ENCODE measurements at places on chromosomes 12 and 14.

GRCh38 chr14:93285044-93285443 lies 47.8 kb downstream of the BTBD7 start:
- DNase-seq: no peak

GRCh38 chr12:111211910-111212757 lies 156.8 kb downstream of the PHETA1 start:
- no peak for DNase-seq

- no peak for DNase-seq
Measured at GRCh38 chr12:111677186-111677585, 8.6 kb downstream of the BRAP start.

- DNase-seq: peak; percentile 66
Measured at GRCh38 chr12:57242691-57243454, 8.1 kb downstream of the STAC3 start.

DNA sequence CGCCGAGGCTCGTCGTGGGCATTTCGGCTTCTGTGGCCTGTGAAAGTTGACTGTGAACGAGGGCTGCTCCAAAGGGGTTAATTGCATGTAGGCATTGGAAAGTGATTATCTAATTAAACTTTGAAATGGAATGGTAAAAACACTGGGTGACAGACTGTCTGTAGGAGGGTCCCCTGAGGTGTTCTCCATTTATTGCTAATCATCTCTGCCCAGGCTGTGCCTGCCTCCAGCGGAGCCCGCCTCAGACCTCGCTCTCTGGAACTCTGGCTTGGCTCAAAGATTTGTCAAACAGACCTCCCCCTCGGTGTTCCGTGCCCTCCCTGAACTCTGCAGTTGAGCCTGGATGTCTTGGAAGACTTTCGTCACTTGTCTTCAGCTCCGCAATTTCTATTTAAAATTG lies 50.2 kb upstream of the VRK1 start:
- no peak for DNase-seq

DNA sequence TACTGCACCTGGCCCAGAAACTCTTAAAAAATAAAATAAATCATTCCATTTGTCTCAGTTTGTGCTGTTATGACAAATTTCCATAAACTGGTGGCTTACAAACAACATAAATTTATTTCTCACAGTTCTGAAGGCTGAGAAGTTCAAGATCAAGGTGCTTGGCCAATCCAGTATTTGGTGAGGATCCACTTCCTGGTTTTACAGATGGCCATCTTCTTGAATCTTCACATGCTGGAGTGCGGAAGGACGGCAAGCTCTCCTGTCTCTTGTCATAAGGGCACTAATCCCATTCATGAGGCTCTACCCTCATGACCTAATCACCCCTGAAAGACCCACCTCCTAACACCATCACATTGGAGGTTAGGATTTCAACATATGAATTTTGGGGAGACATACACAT lies 29.9 kb upstream of the MYBPC1 start:
- DNase-seq: no peak

DNA sequence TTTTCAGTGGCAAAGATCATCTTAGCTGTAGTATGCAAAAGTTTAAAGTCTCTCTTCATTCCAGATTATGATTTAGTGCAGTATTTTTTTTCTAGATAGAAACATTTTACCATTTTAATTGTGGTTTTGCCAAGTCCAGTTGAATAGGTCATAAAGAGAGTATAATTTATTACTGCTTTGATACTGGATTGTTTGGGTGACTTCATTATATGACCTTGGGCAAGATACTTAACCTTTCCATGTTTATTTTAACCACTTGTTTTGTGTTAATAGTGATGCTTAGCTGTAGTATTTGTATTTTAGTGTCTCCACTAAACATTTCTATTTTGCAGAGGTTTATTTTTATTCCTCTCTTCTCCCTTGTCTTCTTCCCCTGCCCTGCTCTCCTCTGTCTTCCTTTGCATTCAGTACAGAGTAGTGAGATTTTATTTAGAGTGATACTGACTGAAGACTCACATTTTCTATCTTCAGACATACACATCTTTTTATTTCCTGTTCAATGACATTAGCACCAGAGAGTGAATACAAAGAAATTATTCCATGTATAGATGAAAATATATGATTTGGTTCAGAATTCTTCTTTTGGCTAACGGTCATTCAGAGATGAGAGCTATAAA lies 215.2 kb downstream of the ERC1 start:
- DNase-seq: no peak

DNA sequence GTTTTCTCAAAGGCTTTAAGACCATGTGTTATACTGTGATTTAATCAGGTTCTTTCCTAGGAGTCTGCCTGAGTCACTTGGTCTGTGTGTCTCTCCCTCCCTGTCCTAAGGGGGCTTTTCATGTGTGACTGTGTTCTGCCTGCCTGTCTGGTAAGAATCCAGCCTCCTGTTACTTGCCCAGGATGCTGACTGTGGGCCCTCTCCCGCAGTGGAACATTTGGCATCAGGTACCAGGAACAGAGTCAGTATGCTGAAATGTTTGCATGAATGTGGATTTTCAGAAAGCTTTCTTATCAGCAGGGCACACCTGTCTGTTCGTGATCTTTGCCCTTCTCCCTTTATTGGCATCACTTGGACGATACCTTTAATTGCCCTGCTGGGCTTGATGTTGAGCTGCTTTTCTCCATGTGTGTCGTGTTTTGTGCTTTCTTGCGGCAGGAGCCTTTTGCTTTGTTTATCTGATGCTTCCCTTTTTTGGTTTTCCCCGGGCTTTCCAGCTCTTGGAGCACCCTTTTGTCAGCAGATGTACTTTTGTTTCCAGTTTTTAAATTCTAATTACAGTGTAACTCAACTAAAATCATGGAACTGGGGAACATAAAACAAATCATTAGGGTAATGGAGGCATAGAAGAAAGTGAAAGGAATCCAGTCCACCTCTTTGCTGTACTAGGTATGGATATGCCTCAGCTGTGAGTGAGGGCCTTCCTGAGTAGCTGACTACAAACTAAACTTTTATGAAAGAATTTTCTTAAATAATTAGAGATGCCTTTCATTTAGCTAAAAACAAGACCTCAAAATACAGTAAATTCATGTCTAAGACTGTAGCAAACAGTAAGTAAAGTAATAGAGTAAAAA lies 72.5 kb downstream of the TRAF3 start:
- DNase-seq: peak; percentile 24

- peak; percentile 55 for DNase-seq
Measured at GRCh38 chr14:89428546-89429198, 11.6 kb upstream of the FOXN3 start.

DNA sequence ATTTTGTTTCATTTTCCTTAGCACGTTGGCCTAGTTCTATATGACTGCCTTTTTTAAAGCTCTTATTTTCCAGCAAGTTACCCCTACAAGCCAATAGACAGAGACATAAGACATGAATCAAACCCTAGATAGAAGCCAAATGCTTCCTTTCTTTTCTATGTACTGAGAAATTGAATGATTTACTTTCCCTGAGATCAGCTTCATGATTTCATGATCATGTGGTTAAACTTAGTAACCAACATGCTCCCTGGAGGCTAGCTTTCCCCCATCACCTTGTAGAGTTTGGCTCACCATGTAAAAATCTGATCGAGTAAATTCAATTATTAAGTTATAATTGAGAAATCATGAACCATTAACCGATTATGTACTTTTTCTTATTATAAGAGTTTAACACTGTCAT lies 148.1 kb upstream of the LRIG3 start:
- no peak for DNase-seq

DNA sequence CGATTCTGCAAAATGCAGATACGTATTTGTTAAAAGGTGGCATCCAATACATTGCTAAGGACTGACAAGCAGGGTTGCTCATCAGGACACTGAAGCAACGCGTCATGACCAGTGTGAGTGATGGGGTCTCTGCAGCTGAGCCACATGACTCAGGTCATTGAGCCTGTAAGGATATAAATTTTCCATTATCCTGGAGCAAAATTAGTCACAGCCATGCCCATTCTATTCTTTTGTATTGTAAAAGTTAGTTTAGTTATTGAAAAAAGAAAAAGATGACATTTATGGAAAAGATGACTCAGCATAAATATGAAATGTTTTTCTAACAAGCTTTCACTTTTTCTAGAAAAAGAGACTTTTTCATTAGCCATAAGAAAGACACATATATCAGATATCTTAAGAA lies 268.0 kb upstream of the TMEM132C start:
- DNase-seq: no peak

GRCh38 chr14:106372870-106373652 lies 846.7 kb downstream of the TMEM121 start:
- DNase-seq: no peak

DNA sequence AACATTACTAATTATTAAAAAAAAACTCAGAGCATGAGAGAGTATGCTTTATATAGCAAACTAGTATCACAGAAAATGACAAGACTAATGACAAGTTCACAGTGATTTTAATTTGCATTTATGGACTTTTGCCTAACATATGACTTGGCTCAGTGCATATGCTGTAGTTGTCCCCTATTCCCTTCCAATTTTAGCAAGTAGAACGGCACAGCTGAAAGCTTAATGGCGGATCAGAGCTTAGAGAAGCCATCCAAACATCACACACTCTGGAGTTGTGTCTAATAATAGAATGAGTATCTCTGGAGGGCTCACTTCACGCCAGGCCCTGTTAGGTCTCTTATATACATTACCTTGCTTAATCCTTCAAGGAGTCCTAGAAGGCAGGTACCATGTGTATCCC lies 13.3 kb downstream of the CNIH1 start:
- DNase-seq: no peak

Data from hindlimb muscle (tissue), 1 donor.